Stimulated activated CD4-positive, alpha-beta T cell treated with anti-CD3 and anti-CD28 coated beads, Interleukin-2, amount 100 ng/mL, for 24 hours (primary cell): ENCODE measurements at places on chromosomes 6 and 20.

DNA sequence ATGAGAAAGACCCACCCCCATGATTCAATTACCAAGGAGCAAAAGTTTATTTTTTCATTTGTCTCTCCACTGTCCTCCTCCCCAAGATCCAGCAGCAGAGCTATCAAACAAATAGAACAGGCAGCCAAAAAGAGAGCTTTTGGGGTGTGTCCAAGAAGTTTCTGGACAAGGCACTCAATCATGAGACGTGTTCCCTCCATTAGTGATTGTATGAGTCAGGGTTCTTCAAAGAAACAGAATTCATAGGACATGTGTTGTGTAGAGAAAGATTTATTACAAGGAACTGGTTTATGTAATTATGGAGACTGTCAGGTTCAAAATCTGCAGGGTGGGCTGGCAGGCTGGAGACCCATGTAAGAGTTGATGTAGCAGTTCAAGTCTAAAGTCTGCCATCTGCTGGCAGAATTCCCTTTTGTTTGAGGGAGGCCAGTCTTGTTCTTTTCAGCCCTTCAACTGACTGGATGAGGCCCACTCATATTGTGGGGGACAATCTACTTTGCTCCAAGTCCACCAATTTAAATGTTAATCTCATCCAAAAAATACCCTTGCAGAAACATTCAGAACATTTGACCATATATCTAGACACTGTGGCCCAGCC is 248.1 kb upstream of the OPRM1 start:
- DNase-seq, result no peak

DNA sequence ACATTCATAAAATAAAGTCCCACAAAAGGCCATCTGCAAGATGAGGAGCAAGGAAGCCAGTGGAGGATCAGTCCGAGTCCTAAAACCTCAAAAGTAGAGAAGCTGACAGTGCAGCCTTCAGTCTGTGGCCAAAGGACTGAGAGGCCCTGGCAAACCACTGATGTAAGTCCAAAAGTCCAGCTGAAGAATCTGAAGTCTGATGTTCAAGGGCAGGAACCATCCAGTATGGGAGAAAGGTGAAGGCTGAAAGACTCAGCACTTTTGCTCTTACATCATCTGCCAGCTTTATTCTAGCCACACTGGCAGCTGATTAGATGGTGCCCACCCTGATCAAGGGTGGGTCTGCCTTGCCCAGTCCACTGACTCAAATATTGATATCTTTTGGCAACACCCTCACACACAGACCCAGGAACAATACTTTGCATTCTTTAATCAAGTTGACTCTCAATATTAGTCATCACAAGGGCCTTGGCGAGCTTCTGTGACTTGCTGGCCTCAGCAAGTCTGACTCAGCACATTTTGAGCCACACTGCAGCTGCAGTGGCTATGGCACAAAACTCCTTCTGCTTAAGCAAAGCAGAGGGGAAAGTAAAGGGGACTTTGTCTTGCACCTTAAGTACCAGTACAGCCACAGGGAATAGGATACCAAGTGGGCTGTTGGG is 1370.3 kb upstream of the CITED2 start:
- no peak for DNase-seq

DNA sequence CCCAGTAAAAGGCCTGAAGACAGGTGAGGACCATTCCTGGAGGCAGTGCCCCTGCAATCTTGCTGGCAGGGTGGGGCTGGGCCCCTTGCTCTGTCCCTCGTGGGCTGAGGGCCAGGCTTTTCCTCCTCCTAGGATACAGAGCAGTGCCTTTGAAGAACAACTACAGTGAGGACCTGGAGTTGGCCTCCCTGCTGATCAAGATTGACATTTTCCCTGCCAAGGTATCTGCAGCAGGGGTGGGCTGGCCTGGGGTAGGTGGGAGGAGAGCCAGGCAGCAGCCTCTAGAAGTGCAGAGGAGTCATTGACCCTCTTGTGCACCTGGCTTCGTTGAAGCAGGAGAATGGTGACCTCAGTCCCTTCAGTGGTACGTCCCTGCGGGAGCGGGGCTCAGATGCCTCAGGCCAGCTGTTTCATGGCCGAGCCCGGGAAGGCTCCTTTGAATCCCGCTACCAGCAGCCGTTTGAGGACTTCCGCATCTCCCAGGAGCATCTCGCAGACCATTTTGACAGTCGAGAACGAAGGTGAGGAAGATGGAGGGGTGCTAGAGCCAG is 36.5 kb downstream of the PLCG1 start:
- DNase-seq, result peak; percentile 5

DNA sequence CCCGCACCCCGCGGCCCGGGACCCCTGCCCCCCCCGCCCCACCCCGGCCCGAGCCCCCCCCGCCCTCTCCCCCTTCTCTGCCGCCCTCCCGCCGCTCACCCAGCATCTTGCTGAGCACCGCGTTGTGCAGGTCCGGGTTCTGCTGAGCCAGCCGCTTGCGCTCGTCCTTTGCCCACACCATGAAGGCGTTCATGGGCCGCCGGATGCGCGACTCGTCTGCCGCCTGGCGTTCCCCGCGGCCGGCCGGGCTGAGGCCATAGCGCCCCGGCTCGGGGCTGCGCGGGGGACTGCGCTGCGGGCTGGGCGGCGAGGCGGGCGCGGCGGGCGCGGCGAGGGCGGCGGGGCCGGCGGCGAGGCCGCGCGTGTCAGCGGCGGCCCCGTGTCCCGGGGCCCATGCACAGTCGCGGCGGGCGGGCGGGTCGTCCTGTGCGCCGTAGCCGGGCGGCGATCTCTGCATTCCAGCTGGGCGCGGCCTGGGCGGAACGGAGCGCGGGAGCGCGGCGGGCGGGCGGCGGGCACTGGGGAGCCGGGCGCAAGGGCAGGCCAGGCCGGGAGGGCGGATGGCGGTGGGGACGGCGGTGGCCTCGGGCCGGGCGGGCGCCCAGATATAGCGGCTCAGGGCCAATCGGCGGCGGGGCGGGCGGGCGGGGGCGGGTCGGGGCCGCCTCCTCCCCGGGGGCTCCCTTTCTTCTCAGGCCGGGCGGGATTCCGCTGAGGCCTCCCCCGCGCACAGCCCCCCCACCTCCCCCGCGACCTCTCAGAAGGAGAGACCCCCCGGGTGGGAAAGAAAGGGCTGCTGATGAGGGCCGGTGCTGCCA is at the start of gene SOX18:
Gene SOX18 (minus strand): TSS at position 580 of the 818 bp plus-strand sequence. CDS start 123 bp downstream, at position 457.
- no peak for DNase-seq

- DNase-seq, result no peak
These were observed 237.7 kb downstream of the ARHGAP18 start for GRCh38 chr6:129472239-129472638.

DNA sequence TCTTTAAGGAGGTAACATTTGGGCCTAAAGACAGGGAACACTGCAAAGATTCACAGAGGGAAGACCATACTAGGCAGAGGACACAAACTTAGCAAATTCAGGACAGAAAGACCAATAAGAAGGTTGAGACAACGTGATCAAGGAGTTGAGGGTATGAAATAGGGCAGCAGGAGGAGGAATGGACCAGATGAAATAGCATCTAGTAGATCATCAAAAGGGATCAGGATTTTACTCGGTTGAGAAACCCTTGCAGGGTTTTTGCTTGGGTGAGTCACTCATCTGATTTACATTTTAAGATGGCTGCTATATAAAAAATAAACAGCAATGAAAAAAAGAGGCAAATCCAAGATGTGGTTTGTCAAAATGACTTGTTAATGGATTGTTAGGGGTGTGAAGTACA is 4.7 kb downstream of the BCLAF1 start:
- DNase-seq, result no peak

GRCh38 chr20:17556837-17557674 is 12.8 kb upstream of the DSTN start:
- DNase-seq, result no peak

DNA sequence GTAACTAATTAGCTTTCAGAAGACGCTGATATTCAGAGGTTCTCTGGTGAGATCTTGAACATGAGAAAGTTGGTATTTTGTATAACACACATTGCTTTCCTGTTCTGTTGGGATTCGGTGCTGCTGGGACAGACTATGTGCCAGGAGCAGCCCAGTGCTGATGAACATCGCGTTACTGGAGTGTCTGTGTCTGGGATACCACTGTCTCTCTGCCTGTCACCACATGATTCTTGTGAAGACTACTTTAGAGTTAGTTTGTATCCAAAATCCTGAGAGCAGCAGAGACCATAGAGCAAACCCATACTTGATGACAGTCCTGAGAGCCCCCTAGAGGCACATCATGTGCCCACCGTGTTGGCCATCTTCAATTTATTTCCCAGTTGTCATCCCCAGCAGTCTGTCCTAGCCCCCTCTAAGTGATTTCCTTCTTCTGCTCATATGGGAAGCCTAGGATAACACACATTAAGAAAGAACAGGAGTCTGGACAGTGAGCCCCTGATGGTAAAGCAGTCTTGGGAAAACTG is 41.8 kb upstream of the TINAG start:
- no peak for DNase-seq

- no peak for DNase-seq
These were observed 19.3 kb upstream of the SASH1 start for GRCh38 chr6:148323344-148323743.

- no peak for DNase-seq
These were observed 11.3 kb upstream of the ADGB start for GRCh38 chr6:146587459-146587858.

- no peak for DNase-seq
These were observed 16.6 kb downstream of the HLA-F start for GRCh38 chr6:29739882-29740261.

DNA sequence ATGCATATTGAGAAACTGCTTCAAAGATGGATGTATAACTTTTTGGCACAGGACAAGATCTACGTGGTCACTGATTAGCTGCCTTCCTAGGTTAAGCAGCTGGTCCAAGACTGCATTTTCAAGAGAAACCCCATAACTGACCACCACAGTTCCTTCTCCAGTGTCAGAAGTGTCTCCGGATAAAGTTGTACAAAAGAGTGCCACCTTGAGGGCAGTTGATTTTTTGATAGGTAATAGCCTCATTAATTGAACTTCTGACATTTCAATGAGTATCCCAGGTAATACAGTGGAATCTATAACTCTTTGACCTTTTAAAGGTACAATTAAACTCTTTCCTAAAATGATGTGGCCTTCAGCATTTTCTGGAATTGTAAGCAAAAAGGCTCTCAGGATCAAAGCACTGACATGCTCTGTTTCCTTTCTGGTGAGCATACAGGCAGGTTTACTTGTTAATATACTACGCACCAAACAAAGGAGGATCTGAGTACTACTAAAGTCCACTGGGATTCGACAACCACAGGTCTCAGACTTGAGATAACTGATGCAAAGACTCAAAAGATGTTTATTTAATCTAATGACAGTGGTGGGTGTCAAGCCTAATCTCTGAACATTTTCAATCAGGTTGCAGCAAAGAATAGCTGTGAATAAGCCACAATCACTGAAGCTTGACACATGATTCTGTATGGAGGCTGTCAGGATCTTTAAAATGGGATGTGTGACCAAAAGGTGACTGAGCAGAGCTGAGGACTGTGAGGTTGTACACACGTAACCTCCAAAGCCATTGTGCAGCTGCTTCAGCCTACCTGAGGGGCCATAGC is 21.2 kb downstream of the MKKS start:
- DNase-seq, result no peak

GRCh38 chr20:46174469-46175126 is 56.5 kb downstream of the CD40 start:
- peak; percentile 85 for DNase-seq

GRCh38 chr6:31538805-31539400 is 2.9 kb downstream of the DDX39B start:
- DNase-seq, result no peak

DNA sequence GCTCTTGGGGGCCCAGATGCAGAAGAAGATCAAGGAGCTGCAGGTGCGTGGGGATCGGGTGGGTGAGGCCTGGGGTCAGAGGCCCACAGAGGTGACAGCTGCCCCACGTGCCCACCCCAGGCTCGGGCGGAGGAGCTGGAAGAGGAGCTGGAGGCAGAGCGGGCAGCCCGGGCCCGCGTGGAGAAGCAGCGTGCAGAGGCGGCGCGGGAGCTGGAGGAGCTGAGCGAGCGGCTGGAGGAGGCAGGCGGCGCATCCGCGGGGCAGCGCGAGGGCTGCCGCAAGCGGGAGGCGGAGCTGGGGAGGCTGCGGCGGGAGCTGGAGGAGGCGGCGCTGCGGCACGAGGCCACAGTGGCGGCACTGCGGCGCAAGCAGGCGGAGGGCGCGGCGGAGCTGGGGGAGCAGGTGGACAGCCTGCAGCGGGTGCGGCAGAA is 41.5 kb downstream of the MYH7B start:
- no peak for DNase-seq

DNA sequence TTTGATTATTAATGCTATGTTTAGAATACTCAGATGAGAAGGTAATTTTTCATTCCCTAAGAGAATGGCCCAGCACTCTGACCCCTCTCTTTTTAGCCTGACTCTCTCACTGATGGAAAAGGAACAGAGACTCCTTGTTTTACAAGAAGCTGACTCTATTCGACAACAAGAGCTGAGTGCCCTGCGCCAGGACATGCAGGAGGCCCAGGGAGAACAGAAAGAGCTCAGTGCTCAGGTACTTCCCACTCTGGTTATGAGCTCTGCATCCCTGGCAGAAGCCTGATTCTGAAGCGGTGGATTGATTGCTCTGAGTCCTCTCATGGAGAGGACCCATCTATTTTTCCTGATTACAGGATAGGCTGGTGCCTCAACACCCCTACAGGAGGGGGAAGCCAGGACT is 33.0 kb downstream of the C20orf173 start:
- DNase-seq, result no peak

- no peak for DNase-seq
These were observed 5.1 kb upstream of the FAM50B start for GRCh38 chr6:3844097-3844463.

DNA sequence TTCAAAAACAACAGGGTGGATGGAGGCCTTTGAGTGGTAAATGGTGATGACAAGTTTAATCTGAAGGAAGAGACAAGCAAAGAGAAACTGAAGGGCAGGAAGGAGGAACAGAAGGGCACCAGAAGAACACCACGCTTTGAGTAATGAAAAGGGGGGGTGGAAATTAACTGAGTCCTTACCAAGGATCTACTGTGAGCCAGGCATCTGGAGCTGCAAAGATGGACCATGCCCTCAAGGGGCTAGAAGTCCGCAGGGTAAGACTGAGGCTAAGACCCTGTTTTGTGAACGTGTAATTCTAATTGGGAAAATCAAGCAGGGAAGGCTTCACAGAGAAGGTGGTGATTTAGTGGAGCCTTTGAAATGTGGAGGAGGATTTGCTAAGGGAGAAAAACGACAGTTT is 1.6 kb downstream of the NDRG3 start:
- DNase-seq, result no peak

DNA sequence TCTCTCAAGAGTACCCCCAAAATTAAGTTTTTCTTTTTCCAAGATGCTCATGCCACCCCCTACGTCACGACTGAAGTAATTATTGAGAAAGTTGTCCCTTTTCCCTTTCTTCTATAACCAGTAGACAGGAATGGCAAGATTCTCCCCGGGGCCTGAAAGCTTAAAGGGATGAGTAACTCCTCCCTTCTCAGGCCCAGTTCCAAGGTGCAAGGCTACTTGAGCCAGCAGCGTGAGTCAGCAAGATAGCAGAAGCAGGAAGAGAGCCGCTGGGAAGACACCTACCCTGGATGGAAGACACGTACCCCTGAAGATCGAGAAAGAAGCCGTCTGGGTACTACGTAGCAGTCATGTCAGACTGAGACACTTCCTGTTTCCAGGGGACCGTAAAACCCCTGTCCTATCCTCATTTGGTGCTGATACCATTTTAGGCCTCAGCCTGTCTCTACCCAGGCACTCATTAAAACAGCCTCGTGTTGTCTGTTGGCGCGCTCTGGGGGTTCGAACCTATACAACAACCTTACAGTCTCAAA is 241.0 kb downstream of the ADGRG6 start:
- DNase-seq, result no peak

GRCh38 chr6:135018941-135019340 is 35.7 kb downstream of the HBS1L start:
- DNase-seq, result no peak
